ENCODE measurements at places on chromosomes 3 and 15.

DNA sequence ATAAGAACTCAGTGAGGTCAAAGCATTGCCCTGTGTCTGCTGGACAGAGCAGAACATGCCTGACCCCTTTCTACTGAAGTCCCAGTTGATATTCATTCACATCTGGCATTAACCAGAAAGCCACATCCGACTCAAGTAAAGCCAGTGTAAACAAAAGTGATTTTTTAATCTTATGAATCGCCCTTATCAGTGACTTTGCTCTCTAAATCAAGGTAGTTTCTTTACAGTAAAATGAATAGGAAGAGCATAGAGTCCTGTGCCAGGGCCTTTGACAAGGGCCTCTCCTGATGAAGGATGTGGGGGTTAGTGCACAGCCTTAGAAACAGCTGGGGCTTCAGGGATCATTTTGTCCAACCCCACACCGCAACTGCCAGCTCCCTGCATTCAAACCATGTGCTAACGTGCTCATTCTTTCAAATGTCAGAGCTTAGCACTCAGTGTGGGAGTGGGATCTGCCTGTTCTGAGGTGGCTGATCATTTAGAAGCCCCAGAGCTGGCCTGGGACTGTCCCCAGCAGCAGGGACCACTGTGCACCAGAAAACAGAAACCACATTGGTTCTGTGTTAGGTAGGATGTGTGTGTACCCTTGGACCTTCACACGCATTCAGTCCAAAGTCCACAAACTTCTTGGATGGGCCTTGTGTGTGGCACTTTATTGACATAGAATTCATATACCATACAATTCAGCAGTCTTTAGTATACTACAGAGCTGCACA is 55.3 kb downstream of the CCR4 start:
- DNase-seq = no peak

GRCh38 chr15:89395461-89395871 is 60.8 kb upstream of the POLG start:
- peak; percentile 33 for DNase-seq

- DNase-seq = no peak
Observed at GRCh38 chr3:137180220-137180619, 222.4 kb downstream of the IL20RB start.

DNA sequence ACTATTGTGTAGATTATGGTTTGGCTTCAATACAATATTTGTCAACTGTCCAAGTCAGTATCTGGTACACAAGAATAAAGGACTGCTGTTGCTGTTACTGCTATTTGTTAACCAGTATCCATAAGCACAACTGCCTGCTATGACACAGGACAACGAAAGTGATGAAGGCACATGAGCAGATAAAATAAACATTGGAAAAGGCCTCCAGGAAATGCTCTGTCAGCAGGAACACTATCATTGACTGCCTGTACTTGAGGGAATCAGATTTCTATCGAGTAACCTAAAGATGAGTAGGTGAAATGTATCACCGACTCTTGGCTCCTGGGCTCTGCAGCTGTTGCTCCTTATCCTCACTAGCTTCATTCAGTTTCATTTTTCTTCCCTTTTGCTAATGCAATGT is 56.5 kb downstream of the FMN1 start:
- peak; percentile 36 for DNase-seq

DNA sequence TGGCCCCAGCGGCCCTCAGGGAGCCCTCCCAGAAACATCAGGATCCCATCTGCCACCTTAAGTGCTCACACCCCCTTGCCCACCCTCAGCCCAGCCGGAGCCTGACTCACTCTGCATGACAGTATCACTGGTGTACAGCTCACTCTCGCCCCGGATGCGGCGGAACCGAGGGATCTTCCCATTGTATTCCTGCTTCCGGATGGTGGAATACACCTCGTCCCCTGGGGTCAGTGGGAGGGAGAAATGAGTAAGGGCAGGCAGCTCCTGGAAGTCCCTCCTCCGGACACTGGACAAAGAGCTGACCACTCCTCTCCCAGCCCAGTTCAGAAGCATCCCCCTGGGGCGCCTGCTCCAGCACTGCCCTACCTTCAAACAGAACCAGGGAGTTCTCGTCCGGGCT is 16.5 kb downstream of the SEMA7A start:
- DNase-seq = no peak

- DNase-seq = no peak
Observed at GRCh38 chr3:127255516-127255915, 32.3 kb downstream of the PRR20G start.

- DNase-seq = no peak
Observed at GRCh38 chr3:125433611-125434041, 58.5 kb upstream of the ZNF148 start.

DNA sequence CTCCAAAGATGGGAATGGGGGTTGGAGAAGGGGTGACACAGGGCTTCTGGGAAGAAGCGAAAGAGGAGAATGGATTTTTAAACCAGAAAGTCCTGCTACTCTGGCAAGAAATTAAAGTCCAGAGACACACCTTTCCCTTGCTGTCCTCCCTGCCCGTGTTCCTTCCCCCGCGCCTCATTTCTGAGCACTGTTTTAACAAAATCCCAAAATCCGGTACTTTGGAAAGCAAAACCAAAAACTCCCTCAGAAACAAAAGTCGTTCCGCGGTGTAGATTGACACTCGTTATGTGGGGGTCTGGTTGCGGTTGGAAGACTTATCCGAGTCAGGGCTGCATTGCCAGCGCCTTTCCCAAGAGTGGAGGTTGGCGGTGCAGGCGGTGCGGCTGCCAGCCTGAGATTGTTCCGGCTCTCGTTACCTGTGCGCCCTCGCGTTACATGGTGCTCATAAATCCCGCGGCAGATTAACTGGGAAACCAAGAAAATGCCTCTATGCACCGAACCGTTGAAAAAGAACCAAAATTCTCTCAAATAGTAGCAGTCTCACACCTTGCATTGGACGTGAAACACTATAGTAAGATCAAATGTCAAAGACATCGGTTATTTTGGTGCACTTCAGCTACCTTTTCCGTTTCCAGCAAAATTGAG is 217.7 kb downstream of the MEIS2 start:
- no peak for DNase-seq

GRCh38 chr3:49616491-49616941 is 57.6 kb upstream of the APEH start:
- no peak for DNase-seq

DNA sequence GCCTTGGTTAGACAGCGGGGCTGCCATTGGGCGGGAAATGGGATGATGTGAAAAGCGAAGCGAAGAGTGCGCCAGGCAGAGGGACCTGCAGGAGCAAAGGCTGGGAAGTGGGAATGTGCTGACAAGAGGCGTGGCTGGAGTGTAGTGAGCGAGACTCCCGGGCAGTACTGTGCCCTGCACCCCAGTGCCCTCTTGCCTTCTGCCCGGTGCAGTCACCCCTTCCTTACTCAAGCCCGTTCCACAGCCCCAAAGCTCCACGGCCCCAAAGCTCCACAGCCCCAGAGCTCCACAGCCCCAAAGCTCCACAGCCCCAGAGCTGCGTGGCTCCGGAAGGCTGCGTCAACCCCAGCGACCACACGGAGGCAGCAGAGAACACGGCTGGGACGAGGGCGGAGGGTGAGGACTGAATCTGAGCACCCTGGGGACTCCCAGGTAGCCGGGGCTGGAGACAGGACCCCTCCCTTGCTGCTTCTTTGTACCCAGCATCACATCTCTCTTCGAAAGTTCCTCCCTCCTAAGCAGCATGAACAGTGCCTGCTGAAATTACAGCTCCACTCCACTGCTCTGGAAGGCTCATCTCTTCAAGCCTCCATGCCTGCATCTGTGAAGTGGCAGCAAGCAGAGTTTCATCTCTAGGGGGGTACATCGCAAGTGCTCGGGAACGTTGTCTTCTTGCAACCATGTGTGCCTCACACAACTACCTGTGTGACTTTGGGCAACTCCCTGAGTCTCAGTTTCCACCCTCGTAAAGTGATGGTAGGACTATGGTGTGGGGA is 108.9 kb downstream of the FBLN2 start:
- DNase-seq = peak; percentile 34

DNA sequence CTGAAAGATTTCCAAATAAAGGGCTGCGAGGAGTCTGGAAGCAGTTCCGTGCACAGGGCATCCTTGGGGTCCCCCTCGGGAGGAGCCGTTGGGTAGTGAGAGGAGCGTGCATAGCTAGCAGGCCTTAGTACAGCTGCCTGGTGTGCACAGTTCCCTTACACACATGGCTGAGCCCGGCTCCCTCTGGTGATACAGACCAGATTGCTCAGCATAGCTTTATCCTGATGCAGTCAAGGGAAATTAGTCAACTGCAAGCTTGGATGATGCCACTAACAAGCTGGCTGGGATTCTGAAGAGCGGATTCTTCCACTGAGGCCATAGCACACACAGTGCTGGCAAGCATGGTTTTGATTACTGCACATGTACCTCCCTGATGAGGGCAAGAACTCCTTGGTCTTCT is 349.4 kb downstream of the LRTM1 start:
- no peak for DNase-seq

- no peak for DNase-seq
Observed at GRCh38 chr15:27743638-27744037, 355.5 kb downstream of the OCA2 start.

GRCh38 chr15:101820781-101821180 is 8.8 kb downstream of the OR4F15 start:
- DNase-seq = no peak

DNA sequence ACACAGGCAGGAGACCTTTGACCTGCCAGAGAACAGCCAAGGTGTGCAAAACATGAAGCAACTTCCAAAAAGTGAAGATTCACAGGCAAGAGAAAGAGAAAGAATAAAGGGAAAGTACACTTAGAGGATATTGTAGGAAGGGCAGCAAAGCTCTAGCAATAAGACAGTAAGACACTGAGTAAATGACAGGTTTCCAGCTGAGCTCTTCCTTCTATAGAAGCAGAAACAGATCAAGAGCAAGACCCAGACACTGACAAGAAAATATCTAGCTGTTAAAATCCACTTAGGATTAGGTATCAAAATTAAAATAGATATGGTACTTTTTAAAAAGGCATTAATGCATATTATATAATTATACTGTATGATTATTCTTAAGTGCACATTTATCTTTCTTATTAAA is 333.4 kb downstream of the RAP2B start:
- DNase-seq = no peak

GRCh38 chr3:53300826-53301225 is 45.0 kb upstream of the TKT start:
- DNase-seq = no peak

GRCh38 chr3:16302082-16302631 is 37.1 kb downstream of the OXNAD1 start:
- DNase-seq = peak; percentile 36

DNA sequence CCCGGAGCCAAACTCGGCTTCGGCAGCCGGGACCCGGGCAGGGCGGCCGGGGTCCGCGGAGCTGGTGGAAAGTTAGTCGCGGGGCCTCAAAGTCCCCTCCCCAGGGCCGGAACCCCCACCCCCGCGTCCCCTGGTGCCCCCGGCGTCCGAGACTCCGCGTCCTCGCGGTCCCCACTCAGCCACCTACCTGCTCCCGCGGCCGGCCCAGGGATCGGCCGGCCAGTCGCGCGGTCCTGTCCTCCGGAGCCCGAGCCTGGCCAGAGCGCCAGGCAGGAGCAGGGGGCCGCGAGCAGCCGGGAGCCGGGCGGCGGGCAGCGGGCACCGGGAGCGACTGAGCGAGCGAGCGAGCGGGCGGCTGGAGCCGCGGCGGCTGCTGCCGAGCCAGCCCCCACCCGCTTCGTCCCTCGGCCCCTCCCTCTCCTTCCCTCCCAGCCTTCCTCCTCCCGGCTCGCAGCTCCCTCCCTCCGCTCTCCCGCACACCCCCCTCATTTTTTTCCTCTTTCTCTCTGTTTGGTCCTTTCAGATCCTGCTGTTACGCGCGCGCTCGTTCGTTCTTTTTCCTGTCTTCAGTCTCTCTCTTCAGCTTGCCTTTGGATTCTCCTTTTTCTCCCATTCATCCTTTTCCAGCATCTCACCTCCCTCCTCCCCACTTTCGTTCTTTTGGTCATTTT is at the start of gene MEGF11:
Gene MEGF11, minus strand, starts transcription at position 333 of the 671 bp plus-strand sequence. CDS start 125,347 bp downstream, outside the sequence.
- peak; percentile 22 for DNase-seq

DNA sequence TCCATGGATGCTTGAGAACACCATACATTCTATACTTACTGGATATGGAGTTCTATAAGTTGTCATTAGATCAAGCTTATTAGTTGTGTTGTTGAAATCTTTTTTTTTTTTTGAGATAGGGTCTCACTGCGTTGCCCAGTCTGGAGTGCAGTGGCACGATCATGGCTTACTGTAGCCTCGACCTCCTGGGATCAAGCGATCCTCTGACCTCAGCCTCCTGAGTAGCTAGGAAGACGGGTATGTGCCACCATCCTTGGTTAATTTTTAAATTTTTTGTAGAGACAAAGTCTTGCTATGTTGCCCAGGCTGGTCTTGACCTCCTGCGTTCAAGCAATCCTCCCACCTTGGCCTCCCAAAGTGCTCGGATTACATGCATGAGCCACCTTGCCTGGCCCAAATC is 12.5 kb upstream of the NCBP2 start:
- no peak for DNase-seq
